Activated T-helper 1 cell treated with anti-CD3 and anti-CD28 coated beads, Interleukin-2, amount 50 U/mL, for 16 hours (primary cell): ENCODE measurements at places on chromosomes 16 and 17.

DNA sequence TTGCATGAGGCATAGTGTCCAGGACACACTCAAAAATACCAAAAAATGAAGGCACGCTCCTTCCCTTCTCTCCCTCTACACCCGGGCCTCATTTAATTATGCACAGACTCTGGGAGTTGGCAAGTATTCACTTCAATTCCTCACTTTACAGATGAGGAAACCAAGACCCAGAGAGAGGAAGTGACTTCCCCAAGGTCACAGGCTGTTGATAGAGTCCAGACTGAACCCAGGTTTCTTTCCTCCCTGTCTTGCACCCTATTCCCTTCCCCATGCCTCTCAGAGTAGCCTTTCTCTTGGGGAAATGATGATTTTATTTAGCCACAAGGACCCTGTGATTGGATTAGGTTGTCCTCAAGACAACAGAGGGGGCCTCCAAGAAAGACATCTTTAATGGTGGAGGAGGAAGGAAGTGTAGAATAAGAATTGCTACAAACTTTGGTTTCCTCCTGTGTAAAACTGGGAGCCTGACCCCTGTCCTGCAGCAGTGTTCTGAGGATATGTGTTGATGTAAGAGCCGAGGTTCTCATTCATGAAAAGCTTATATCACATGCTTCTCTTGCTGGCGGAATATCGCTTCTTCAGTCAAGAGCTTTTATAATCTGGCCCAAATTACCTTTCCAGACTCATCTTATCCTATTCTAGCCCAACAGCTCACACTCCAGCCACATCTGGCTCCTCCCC, 48.8 kb upstream of the SIAH1 start:
- DNase-seq: no peak

DNA sequence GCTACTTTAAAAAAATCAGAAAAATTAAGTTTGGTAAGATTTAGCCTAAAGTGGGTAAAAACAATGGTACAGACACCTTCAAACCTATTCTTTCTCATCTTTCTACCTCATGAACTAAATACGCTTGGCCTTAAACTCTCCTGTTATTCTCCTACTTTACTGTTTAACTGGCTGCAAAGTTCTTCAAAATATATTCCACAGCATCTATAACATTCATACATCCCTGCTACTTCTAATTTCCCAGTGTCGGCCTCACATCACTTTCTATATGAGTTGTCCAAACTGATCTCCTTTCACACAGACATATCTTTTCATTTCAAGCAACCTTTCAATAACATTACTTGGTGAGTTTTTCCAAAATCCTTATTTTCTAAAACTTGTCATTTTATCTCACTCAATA, 64.0 kb downstream of the MED13 start:
- DNase-seq: no peak

DNA sequence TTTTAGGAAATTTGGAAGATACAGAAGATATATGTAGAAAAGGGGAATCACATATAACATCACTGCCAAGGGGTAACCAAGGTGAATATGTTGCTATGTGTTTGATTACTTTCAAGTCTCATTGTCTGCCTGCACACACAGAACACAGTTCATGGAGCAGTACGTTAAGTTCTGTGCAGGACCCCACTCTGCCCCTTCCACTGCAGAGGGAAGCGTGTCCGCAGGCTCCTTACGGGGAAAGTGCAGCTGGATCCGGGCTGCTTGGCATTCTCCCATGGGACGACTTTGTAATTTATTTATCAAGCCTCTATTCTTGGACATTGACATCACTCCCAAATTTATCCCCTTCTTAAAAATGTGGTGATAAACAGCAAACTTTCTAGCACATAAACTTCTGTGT, 226.8 kb downstream of the FOXL1 start:
- no peak for DNase-seq

- no peak for DNase-seq
These were observed 4.2 kb downstream of the RPS6KB1 start for GRCh38 chr17:59897090-59897489.

DNA sequence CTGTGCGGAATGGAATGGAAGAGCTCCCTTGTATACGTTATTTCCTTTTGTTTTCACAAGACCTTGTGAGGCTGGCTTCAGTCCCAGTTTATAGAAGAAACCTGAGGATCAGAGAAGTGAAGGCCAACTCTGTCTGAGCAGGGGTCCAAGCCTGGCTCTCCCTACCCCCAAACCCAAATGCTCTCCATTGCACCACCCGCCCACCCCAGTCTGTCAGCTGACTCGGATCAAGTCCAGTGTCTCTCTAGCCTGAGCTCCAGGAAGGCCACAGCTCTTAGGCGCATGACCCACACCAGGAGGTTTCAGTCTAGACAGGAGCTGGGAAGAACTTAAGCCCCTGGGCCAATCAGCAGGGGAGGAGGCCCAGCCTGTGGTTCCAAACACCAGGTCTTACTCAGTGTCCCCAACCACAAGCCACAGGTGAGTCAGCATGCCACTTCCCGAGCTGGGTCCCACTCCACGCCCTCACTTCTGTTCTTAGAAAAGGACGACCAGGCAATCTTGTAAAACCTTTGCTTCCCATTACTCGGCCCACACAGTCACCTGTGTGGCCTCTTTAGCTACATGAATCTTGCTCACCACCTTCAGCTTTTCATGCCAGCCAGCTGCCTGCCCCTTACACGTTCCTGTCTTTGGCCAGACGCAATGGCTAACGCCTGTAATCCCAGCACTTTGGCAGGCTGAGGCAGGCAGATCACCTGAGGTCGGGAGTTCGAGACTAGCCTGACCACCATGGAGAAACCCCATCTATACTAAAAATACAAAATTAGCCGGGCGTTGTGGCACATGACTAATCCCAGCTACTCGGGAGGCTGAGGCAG, 27.8 kb downstream of the TK2 start:
- peak; percentile 83 for DNase-seq

- DNase-seq: no peak
These were observed 121.4 kb upstream of the FOXF1 start for GRCh38 chr16:86388976-86389375.

DNA sequence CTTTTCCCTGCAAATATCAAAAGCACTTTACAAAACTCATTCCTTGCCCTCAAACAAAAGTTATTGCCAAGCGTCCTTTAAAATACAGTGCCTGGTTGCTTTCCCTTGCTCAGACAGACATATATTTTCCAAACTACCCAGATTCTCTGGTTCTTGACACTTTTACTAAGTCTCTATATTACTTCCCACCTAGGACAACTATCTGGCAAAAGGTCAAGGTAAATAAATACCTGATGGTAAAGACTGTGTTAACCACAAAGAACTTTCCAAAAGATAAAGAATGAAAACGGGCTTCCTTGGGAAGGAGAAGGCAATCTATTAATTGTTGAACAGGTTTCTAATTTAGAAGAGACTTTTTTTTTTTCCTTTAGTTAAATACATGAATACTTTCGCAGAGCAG, 1.9 kb downstream of the HS3ST3A1 start:
- no peak for DNase-seq

GRCh38 chr16:80081846-80082245, 458.9 kb upstream of the DYNLRB2 start:
- DNase-seq: no peak
